HAP-1 (cell line): ENCODE measurements at places on chromosomes 12 and 14.

DNA sequence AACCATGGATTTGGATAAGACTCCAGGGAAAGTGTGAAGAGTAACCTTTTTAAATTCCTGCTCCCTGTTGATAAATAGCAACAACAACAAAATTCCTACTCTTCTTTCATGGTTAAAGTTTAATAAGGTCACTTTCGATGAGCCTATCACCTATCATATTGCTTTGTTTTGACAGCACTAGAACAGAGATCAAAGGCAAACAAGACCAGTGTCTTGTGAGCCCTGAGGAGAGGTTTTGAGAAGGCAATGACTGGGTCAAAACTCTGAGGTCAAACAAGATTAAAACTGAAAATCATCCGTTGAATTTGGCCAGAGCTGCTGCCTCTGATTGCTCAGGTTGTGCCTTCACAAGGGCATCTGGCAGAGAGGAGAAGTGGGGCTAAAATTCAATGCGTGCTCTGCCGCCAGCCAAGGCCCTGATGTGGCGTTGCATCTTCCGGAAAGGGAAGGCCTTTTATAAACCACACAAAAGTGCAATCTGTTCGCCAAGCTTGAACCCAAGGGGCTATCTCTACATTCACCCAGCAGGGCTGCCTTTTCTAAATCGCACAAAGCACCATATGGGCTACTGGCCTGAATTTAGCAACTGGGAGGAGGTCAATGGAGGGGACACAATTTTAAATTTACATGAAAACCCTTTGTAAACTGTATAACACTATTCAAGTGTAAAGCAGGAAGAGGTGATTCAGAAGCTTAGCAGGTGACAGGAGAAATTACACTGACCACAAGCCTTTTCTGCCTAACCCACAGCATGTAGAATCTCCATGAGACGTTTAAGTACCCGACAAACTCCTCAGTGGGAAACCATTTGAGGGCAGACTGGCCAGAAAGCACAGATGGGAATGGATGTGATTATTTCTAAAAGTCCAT is 140.8 kb downstream of the DAD1 start:
- DNase-seq = no peak

DNA sequence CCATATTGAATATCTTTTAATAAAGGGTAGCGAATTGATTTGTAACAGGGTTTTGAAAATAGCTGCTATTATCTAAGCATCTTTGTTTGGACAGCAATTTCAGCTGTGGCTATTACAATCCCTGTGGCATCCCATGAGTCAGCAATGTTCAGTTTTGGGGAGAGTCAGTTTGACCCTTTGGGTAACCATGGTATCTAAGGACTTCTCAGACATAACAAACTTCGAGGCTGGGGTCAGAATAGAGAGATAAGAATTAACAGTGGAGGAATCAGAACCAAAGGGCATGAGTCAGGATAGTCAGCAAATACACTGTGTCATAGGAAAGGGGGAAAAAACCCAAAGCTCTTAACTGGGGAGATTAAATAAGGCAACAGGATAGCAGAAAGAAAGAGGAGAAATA is 11.7 kb upstream of the PTHLH start:
- no peak for DNase-seq

DNA sequence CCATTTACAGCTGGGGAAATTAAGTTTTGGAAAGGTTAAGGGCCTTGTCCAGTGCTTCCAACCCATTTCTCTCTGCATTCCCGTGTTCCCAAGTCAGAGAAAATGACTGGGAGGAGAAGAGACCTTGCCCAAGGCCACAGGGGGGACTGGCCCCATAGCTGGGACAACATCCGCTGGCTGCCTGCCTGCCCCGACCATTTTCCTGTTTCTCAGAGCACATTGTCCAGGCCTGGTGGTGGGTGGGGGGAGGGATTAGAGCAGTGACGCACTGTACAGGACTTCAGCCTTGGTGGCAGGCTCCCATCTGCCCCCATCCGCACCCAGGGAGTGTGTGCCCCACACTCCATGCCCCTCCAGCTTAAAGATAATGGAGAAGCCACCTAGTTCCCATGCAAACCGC is 27.7 kb downstream of the DIO3 start:
- DNase-seq = no peak

DNA sequence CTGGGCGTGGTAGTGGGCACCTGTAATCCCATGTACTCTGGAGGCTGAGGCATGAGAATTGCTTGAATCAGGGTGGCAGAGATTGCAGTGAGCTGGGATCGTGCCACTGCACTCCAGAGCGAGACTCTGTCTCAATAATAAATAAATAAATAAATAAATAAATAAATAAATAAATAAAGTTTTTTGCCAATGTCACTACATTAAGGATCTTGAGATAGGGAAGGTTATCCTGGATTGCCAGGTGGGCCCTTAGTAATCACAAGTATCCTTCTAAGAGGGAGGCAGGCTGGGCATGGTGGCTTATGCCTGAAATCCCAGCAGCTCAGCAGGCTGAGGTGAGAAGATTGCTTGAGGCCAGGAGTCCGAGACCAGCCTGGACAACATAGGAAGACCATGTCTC is 4.5 kb upstream of the FBXW8 start:
- DNase-seq = no peak

GRCh38 chr14:103391048-103391447 is 5.8 kb downstream of the MARK3 start:
- DNase-seq = peak; percentile 62

- DNase-seq = no peak
Measured at GRCh38 chr14:32940066-32940651, 1.5 kb downstream of the NPAS3 start.
